Activated CD4-positive, alpha-beta T cell treated with anti-CD3 and anti-CD28 coated beads, Interleukin-2, amount 10 ng/mL, durations not matched to agents 7 days and 5 days (primary cell): ENCODE measurements at places on chromosomes 12 and 14. TPM values are rescaled to one million over a fixed set of nuclear protein-coding genes. Genes with fewer than 3 reads are reported as not detected.

GRCh38 chr12:55724226-55724939, 4.2 kb downstream of the RDH5 start:
- DNase-seq, result peak; percentile 77
- no peak overlapping the region for H3K4me3 ChIP-seq
- peaks cover 21% of the 10 kb centered on the region for H3K36me3 ChIP-seq
- H3K4me1 ChIP-seq, result peaks cover 38% of the 10 kb centered on the region
- H3K27ac ChIP-seq, result peak overlapping the region; percentile 66

The P2RX2 gene
- not detected for total RNA-seq

The STAC3 gene
- total RNA-seq, result 5.2 TPM

DNA sequence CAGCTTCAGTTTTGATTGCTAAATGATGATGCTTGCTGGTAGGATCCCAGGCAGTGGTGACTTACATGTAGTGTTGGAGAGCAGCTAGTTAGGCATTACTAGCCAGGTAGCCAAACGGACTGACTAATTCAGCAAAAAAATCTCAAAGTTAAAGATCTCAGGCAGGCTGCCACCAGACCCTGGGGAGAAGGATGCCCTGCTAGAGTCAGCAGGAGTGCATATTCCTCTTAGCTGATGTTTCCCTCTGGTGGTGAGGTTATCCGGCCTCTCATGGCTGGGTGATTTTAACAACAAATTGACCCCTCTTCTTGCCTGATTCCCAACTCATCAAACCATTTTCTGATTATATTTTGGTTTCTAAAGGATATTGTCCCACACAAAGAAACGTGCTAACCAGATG, 2.8 kb downstream of the EFS start:
- H3K36me3 ChIP-seq, result no peaks in the 10 kb centered on the region
- peaks cover 30% of the 10 kb centered on the region for H3K27me3 ChIP-seq
- H3K4me1 ChIP-seq, result peaks cover 2% of the 10 kb centered on the region
- H3K4me3 ChIP-seq, result no peak overlapping the region

- H3K4me1 ChIP-seq, result peaks cover 35% of the 10 kb centered on the region
- H3K27ac ChIP-seq, result peak overlapping the region; percentile 76
- no peak for DNase-seq
- no peak overlapping the region for H3K4me3 ChIP-seq
- no peaks in the 10 kb centered on the region for H3K27me3 ChIP-seq
- peaks cover 17% of the 10 kb centered on the region for H3K36me3 ChIP-seq
Observed at GRCh38 chr14:24092110-24092504, 2.0 kb upstream of the PCK2 start.
